Renal cortical epithelial cell (primary cell): ENCODE measurements at places on chromosomes 1 and 21. TPM values are rescaled to one million over a fixed set of nuclear protein-coding genes. Genes with fewer than 3 reads are reported as not detected.

DNALI1 gene
- total RNA-seq: 3.0 and 11.0 TPM in 2 replicates

SLC25A34 gene
- total RNA-seq: 0.50 TPM in 1 of 2 replicates, not detected in the other

SELENOF gene
- 223 and 247 TPM in 2 replicates for total RNA-seq

NGF gene
- total RNA-seq: 4.9 TPM in 1 of 2 replicates, not detected in the other

CFHR2 gene
- total RNA-seq: not detected in 2 replicates

SYNC gene
- total RNA-seq: 53.7 and 68.7 TPM in 2 replicates

FMOD gene
- 1.7 TPM in 1 of 2 replicates, not detected in the other for total RNA-seq

IGSF9 gene
- not detected in 2 replicates for total RNA-seq

OR2W3 gene
- total RNA-seq: 0.15 TPM in 1 of 2 replicates, not detected in the other

SYPL2 gene
- 0.45 TPM in 1 of 2 replicates, not detected in the other for total RNA-seq

LCK gene
- 0.10 and 0.69 TPM in 2 replicates for total RNA-seq

SMIM11 gene
- total RNA-seq: 3.2 and 3.6 TPM in 2 replicates

KRTAP10-9 gene
- total RNA-seq: not detected in 2 replicates

S100A6 gene
- total RNA-seq: 428 and 2,979 TPM in 2 replicates

RBBP4 gene
- 163 and 253 TPM in 2 replicates for total RNA-seq

RHOU gene
- total RNA-seq: 0.89 and 1.2 TPM in 2 replicates

LMX1A gene
- not detected in 2 replicates for total RNA-seq

KIAA1614 gene
- 5.9 and 10.7 TPM in 2 replicates for total RNA-seq

CAMK2N1 gene
- total RNA-seq: 18.6 and 35.8 TPM in 2 replicates

CD244 gene
- not detected in 2 replicates for total RNA-seq

CEP104 gene
- total RNA-seq: 20.7 and 44.8 TPM in 2 replicates

ZBTB40 gene
- total RNA-seq: 4.5 and 15.0 TPM in 2 replicates

CLDN17 gene
- not detected in 2 replicates for total RNA-seq

FAM177B gene
- not detected in 2 replicates for total RNA-seq

PRAMEF15 gene
- total RNA-seq: not detected in 2 replicates

RORC gene
- 2.1 and 3.9 TPM in 2 replicates for total RNA-seq

NDUFS5 gene
- total RNA-seq: 510 and 879 TPM in 2 replicates

LIN28A gene
- total RNA-seq: not detected in 2 replicates

PTPN14 gene
- total RNA-seq: 34.7 and 114 TPM in 2 replicates

KCNA2 gene
- total RNA-seq: not detected in 2 replicates

TMED5 gene
- 103 and 134 TPM in 2 replicates for total RNA-seq

FBXO28 gene
- 59.5 and 83.0 TPM in 2 replicates for total RNA-seq

S100A9 gene
- 0.70 and 25.0 TPM in 2 replicates for total RNA-seq

SLC6A9 gene
- 2.8 and 5.0 TPM in 2 replicates for total RNA-seq
